Chondrocyte (in vitro differentiated cells): ENCODE measurements at places on chromosomes 4 and X. TPM values are rescaled to one million over a fixed set of nuclear protein-coding genes. Genes with fewer than 3 reads are reported as not detected.

The CPZ gene
- 8.9 to 22.2 TPM (median 9.5 TPM) in 3 replicates for total RNA-seq

The RRH gene
- not detected in 3 replicates for total RNA-seq

- DNase-seq = no peak
Measured at GRCh38 chrX:115679460-115679859, 118.5 kb downstream of the PLS3 start.

The CHRDL1 gene
- 0.51 to 1.2 TPM (median 1.2 TPM) in 3 replicates for total RNA-seq

The XAGE2 gene
- not detected in 3 replicates for total RNA-seq

DNA sequence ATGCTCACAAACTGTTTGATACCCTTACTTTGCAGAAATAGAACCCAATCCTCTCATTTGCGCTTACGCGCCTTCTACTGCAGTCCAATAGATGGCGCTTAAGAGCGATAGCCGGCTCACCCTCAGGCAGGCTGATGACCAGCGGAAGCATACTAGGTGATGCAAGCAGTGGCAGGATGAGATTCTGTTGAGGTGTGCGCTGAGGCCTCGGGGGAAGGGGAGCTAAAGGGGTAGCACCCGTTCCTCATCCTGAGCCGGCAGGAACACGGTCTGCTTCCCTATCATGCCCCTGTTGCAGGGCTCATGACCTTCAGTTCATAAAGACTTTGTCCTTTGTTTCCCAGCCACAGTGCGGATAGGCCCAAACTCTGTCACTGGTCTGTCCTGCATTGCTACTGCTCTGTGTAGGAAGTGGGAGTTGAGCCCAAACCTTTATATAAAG is 628.9 kb downstream of the TLL1 start:
- DNase-seq = no peak

DNA sequence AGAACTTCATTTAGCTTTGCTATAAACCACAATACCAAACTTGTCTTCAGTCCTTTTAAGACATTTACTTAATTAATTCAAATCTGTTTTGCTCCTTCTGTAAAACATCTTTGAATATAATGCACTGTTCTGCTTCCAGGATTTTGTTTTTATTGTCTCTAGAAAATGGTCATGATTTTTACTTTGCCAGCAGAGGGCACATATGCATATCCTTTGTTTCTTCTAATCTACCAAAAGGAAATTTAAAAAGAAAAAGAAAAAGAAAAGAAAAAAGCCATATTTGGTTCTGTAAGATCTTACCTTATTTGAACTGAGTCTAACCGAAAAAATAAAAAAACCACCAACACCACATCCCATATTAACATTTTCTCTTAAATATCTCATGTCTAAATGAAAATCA is 101.9 kb upstream of the CCSER1 start:
- DNase-seq = no peak
